GM12878 (cell line): ENCODE measurements at places on chromosomes 2 and 18.

DNA sequence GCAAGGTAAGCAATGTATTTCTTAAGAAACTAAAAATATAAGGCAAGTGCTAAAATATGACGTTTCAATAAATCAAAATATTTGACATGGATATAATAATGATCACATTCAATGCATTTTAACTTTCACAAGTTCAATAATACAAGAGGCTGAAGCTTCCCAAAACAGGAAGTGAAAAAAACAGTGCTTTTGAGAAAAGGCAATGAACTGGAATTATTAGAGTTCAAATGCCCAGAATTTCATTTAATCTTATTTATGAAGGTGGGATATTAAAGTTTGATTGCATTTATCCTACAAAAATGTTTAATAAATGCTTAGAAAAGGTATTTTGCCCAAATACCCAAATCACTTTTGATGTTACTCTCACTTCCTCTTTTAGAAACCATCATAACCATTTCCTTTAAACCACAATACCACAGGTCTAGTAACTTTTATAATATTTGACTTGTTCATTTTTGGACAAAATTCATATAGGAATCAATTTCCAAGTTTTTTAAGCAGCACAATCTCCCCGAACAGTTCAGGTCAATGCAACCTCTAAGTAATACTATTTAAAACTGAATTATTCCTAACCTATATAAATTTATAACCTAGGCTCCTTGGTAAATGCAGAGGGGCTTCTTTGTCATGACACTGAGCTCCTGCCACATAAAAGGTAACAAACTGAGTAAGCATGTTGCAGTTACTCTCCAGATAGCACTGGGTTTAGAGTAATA is 2.1 kb downstream of the NCKAP1 start:
- DNase-seq: peak; percentile 15

- DNase-seq: no peak
These were observed 179.9 kb upstream of the MSH6 start for GRCh38 chr2:47602996-47603395.

- no peak for DNase-seq
These were observed 79.5 kb downstream of the EVA1A start for GRCh38 chr2:75480971-75481836.

GRCh38 chr2:240781471-240782220 is 38.4 kb downstream of the KIF1A start:
- no peak for DNase-seq

DNA sequence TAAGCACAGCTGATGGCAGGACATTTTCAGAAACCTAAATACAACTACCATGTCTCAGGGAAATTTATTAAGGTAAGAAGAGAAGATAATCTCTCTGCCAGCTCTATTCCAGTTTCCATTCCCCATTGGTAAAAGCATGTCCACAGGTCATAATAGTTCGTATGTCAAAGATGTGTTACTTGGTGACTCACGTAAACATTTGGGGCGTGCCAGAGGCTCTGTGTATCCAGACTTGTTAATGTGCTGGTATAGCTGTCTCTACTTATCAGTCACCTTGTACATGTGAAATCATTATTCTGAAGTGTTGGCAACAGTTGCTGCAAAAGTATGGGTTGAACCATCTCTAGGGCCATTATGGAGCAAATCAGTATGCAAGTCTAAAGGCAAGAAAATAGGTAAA is 1345.1 kb downstream of the SUCLG1 start:
- no peak for DNase-seq

GRCh38 chr2:58137856-58138255 is 91.2 kb downstream of the VRK2 start:
- DNase-seq: no peak

- DNase-seq: no peak
These were observed 40.7 kb downstream of the INO80D start for GRCh38 chr2:206045251-206045650.

- no peak for DNase-seq
These were observed at the start of gene LAMA1 for GRCh38 chr18:7117390-7118355. TSS of gene LAMA1 (minus strand) at chr18:7117797. CDS start at chr18:7117720, 77 bp downstream.

DNA sequence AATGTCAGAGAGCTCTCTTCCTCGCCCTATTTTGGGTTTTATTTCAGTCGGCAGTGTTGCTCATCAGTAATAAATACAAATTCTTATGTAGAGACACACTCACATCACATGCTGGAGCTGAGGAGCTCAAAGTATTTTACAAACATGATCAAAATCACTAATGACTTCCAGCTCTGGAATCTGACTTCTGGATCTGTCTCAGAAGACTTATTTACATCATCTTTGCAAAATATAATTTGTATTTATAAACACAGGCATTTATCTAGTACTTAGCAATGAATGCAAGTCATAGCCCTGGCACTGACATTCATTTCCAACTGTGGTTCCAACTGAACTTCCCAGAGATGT is 327.1 kb downstream of the NCKAP5 start:
- DNase-seq: no peak
